ENCODE measurements at places on chromosomes 4 and X.

GRCh38 chr4:89837385-89837992 lies 528 bp upstream of the SNCA start:
- DNase-seq, result no peak

DNA sequence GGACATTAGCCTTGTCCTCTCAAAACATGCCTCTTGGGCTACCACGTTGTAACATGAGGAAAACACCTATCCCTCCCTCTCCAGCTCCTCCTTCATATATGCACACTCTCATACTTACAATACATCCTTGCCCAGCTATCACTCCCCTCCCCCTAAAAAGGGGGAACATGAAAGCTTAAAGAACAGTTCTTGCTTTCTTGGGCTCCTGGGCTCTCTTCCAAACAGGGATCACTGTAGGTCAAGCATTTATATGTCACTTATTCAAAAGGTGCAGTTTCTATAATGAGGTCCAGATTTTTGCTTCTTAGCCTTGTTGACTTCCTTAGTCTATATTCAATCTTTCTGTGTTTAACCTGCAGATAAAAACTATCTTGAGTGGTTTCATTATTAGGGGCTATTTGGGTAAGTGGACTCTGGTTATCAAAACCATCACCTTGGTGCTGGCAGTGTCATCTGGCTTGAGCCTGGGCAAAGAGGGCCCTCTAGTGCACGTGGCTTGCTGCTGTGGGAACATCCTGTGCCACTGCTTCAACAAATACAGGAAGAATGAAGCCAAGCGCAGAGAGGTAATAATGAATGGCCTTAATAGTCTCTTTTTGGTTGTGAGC lies 119.4 kb downstream of the AKAP4 start:
- no peak for DNase-seq

GRCh38 chrX:130975947-130976346 lies 72.9 kb upstream of the ENOX2 start:
- no peak for DNase-seq

DNA sequence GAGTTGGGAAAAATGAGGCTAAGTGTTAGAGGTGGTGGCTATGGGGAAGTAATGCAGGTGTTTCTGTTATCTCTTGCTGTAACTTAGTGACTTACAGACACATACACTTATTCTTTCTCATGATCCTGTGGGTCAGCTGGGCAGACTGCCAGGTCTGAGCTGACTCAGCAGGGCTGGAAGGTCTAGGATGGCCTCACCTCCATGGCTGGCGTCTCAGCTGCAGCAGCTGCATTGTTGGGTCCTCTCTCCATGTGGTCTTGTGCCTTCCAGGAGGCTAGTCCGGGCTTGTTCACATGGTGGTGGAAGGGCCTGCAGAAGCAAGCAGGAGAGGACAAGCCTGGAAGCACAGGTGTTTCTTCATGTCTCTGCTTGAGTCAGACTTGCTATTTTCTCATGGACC lies 172.7 kb downstream of the NHS start:
- no peak for DNase-seq

GRCh38 chr4:155849042-155849441 lies 17.0 kb downstream of the ASIC5 start:
- no peak for DNase-seq

DNA sequence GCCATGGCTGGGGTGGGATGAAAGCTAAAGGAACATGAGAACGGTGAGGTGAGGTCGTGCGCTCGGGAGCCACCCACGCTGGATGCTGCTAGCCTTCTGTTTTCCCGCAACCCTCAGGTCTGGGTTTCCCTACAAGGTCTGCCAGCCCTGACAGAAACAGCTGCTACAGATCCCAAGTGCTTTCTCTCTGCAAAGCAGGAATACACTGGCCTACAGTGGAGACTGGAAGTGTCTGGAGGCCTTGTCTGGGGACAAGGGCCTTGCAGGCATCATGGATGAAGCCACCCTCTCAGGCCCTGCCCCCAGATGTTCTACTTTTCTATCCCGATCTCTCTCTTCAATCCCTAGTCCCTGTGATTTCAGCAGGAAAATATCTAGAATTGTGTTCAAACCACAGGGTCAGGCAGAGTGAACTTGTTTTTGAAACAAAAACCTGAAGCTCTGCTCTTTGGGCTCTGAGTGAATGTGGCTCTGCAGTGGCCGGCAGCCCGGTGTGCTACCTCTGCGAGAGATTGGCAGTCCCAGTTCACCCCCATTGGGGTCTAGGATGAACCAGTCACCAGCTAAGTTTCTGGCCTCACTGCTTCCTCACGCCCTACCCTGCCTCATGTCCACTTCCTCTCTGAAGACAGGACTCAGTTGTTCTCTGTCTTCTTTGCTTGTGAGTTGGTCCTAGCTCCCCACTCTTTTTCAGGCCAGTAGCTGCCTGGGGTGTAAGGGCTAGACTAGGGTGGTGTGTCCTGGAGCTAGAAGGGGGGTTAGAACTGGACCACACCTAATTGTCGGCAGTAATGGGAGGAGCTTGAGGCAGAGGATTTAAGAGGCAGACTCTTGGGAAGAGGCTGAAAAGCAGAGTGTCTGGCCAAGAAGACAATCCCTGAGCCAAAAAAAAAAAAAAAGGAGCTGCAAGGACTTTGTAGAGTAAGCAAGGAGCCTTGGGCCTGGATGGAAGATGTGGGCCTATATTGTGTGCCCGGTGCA lies 89.6 kb downstream of the RTL5 start:
- no peak for DNase-seq

DNA sequence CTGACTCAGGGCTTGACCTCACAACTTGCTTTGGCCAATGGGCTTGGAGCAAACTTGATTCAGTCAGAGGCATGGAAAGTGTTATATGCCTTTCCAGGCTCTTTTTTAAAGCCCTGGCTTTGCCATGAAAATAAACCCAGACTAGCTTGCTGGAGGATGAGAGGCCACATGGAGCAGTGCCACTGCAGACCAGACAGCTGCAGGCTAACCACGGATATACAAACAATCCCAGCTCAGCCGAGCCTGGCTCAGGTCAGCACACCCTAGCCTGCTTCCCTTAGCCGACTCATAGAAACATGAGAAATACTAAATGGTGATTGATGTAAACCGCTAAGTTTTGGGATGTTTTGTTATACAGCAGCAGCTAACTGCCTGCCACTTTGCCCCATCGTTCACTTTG lies 345.1 kb downstream of the ARHGAP10 start:
- no peak for DNase-seq

DNA sequence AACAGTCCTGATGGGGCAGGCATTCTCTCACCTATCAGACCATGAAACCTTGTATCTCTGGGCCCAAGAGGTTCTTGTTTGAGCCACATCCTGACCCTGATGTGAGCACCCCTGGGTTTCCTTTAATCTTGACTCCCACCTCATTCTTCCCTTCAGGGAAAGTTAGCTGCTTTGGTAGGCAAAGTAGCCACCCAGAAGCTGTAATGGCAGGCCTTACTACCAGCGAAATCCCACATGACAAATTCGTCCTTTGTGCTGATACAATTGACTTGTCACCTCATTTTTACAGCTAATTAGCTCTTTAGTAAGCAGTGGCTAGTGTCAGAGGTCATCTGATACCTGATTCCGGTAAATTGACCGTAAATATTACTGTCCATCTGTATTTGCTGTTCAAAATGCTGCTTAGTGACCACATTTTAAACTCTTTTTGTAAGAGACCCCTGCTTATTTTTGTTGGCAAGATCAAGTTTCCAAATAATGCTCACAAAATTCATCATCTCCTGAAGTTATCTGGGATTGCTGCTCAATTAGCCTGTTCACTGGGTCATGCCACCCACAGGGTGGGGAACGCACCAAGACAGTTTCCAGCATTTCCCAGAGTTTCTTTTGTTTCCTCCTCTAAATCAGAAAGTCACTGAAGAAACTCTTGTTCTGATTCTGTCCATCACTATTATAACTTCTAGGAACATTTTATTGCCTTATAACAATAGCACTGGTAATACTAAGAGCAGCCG lies 329.7 kb downstream of the GPAT3 start:
- DNase-seq, result no peak

- no peak for DNase-seq
These were observed 38.4 kb downstream of the NAP1L5 start for GRCh38 chr4:88659055-88659889.

- DNase-seq, result no peak
These were observed 46.2 kb downstream of the DIPK2B start for GRCh38 chrX:45154462-45154861.
